ENCODE measurements at places on chromosomes 2 and 18.

DNA sequence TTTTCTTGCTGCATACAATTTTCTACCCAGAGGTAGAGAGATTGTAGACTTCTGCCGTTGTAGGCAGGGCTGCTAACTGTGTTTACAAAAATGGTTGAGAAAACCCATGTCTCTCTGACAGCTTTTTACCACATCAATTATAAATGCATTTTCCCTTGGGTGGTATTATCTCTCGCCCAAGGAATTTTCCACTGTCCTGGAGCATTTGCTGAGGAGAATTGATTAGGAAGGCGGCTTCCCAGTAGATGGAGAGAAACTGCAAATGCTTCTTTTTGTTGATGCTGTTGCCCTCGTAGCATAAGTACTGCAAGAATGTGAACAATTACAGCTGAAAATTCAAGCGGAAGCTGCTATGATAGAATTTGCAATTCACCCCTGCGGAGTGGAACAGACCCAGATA, 1007.7 kb upstream of the KLHL29 start:
- no peak for DNase-seq

DNA sequence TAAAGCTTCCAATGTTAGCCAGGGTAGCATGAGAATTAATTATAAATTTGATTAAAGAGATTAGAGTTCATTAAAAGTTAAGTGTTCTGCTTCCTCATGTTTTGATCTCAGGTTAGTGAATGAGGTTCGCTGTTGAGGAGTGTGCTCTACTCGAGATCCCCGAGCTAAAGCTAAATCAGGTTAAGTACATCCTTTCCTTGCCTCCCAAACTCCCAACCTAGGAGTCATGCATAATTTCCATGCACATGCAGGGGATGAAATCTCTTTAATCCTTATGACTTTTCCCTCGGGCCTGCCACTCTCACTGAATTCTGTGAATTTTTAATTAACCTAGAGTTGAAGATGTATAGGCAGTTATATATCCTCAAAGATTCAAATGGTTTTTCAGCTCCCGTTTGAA, 156.1 kb upstream of the NCK2 start:
- no peak for DNase-seq

DNA sequence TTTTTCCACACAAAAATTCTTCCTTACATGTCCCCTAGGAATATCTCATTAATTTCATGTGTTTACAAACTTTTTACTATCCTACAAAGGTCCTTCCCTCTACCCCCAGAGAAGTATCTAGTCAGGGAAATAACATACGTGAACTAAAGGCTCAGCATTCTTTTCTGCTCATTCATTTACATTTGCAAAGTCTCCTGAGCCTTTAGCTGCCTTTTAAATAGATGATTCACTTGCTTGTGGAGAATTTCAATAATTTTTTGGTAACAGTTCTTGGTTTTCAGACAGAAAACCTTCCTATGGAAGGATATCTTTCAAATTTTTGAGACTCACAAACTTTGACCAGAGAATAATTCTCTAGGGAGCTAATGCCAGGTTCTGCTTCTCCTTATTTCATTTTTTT, 81.5 kb upstream of the RMDN2 start:
- no peak for DNase-seq

DNA sequence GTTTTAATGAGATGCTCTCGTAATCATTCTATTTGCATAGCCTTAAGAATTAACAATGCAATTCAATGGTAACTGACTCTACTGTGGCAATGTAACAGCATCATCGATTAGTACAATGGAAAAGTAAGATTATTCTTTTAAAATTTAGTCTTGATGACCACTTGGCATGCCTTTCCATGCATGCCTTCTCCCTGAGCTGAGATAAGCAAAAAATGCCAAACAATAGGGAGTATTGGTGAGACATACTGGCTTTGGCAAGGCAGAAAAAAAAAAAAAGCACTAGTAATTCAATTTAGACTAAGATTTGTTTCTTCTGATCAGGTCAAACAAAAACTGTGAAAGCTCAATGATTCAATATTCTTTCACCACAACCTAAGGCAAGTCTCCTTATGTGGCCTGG, 110.8 kb upstream of the TRIB2 start:
- DNase-seq, result no peak

- no peak for DNase-seq
Measured at GRCh38 chr2:238861013-238861730, 13.3 kb downstream of the TWIST2 start.

- DNase-seq, result no peak
Measured at GRCh38 chr2:164824872-164825271, 16.8 kb downstream of the COBLL1 start.

- DNase-seq, result no peak
Measured at GRCh38 chr2:57177176-57177575, 869.4 kb upstream of the VRK2 start.

DNA sequence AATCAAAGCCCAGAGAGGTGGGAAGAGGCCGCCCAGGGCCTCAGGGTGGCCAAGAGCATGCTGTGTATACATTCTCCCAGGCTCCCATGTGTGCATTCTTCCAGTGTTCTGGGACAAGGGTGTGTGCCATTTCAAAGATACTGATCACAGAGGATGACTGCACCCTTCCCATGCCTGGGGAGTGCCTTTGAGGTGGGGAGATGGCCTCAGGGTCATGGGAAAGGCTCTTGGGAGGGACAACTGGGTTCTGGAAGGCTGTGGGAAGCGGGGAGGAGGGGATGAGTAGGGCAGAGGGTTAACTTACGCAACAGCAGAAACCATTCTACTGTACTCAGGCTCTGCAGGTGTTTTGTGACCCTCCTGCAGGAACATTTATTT, 40.9 kb downstream of the KLHL29 start:
- DNase-seq, result no peak

Data from stimulated activated CD8-positive, alpha-beta memory T cell treated with anti-CD3 and anti-CD28 coated beads, Interleukin-7, amount 100 ng/mL, for 4 hours (primary cell).